GM03348 (cell line): ENCODE measurements at places on chromosomes 4 and X.

- no peak for DNase-seq
Measured at GRCh38 chr4:53161051-53161786, 204.6 kb downstream of the SCFD2 start.

DNA sequence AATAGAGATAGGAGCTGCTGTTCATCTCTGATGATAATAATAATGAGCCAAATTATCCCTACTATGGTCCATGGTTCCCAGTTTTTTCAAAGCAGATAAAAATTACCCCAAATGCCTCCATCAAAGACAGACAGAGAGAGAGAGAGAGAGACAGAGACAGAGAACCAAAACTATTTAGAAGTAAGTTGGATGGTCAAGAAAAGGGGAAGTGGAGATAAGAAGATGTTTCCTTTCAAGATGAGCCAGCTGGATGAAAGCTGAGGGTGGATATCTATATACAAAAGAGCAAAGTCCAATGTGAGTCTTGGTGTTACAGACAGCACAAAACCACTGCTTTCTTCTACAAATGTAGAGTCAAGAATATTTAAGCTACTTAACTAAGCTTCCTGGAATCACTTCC is 173.9 kb downstream of the GRIA3 start:
- no peak for DNase-seq

GRCh38 chr4:107894138-107894603 is 37.2 kb upstream of the CYP2U1 start:
- no peak for DNase-seq

DNA sequence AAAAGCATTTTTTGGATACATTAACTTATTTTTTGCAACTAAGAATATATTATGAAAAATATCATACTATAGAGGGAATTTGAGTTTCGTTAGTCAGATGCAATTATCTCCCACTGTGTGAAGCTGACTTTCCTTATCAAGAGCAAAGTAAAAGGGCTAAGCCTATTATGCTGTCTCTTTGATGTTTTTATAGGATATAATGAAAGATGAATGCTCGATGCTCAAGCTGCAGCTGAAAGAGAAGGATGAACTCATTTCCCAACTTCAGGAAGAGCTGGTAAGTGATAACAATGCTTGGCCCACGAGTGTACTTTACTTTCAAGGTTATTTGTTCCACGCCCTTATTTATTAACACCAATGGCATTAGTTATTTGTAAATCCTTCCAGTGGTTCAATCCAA is 688.4 kb downstream of the CCSER1 start:
- no peak for DNase-seq

GRCh38 chr4:82261084-82261483 is 112.7 kb downstream of the HNRNPD start:
- no peak for DNase-seq

DNA sequence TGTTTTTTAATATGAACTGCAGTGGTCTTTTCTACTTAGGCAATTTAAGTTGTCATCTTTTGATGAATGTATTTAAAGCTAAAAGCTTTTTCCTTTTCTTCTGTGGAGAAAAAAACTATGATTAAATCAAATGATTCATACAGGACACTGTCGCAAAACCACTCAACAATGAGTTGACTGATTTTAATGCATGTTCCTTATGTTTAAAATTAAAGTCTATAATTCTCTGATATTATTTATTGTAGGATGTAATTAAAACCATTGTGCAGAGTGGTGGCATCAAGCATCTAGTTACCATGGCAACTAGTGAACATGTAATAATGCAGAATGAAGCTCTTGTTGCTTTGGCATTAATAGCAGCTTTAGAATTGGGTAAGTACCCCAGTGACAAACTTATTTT is 172.5 kb downstream of the RAP1GDS1 start:
- DNase-seq, result no peak

DNA sequence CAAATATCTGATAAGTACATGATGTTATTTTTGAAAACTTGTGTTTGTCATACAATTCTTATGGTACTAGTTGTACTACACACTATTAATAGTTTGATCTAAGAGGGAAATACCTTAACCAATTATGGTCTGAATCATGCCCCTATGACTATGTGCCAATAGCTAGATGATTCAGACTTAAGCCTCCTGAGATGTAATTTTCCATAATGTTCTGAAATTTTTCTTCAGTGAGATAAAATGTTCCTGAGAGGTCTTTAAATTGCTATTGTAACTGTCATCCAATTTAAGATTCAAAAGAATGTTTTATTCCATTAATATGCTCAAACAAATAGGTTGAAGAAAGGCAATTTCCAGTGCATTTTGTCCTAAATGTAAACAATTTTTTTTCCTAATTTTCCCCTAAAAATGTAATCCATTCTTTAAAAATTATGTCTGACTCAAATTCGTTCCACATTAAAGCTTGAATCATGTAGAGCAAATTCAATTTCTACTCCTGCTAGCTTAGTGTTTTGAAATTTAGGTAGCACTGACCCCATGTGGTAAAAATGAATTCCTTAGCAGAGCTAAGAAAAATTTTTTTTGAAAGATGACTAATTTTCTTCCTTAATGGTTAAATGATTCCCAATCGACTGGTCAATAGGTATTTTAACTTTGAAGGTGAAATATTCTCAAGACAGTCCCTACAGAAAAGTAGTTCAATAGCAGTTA is 49.1 kb downstream of the APOOL start:
- DNase-seq, result peak; percentile 15

- DNase-seq, result no peak
Measured at GRCh38 chr4:100938698-100939097, 408.6 kb downstream of the PPP3CA start.

- DNase-seq, result no peak
Measured at GRCh38 chr4:5968246-5968645, 50.0 kb downstream of the C4orf50 start.

DNA sequence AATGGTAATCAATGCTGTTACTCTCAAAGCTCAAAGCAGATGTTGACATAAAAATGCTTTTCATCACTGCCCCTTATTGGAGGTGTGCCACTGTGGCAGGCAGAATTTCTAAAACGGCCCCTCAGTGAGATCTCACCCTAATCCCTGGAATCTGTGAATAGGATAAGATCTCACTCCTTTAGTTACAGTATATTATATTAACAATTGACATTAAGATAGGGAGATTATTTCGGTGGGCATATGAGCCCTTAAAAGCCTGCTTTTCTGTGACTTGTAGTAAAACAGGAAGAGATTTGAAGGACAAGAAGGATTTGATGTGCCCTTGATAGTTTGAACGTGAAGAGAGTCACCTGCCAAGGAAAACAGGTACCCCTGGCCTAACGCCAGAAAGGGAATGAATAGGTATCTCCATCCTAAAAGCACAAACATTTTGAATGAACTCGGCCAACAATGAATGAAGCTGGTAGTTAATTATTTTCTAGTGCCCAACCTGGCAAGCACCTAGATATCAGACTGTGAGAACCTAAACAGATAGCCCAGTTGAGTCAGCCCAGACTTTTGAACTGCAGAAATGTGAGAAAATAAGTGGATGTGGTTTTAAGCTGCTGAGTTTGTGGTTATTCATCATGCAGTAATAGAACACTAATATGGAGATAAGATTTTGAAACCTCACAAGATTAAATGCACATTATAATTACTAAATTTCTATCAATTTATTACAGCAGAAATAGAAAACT is 881.6 kb downstream of the PCDH18 start:
- DNase-seq, result no peak

- DNase-seq, result no peak
Measured at GRCh38 chr4:81164126-81164525, 50.9 kb downstream of the PRKG2 start.

- peak; percentile 20 for DNase-seq
Measured at GRCh38 chrX:1248331-1249061, 20.1 kb upstream of the CSF2RA start.

GRCh38 chr4:36692586-36692985 is 411.2 kb downstream of the DTHD1 start:
- no peak for DNase-seq

GRCh38 chr4:139153411-139154133 is 23.4 kb downstream of the ELF2 start:
- no peak for DNase-seq

DNA sequence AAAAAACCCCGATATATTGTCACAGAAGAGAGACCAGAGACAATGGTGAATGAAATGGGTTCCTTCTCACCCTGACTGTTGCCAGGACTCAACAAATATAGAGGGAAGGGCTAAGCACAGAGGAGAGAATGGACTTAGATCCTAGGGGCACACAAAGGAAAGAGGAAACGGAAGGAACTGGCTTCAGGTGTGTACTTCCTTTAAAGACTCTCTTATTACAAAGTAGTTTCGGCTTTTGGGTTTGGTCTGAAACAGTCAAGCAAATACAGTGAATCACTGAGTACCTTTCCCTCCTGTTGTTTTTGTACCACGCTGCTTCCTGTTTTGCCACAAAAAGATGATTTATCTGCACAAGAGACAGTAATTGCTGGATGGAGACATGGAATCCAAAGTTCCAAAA is 46.1 kb upstream of the S100G start:
- no peak for DNase-seq
